Right lobe of liver (tissue), 6 donors: ENCODE measurements at places on chromosomes 5 and 9. TPM values are rescaled to one million over a fixed set of nuclear protein-coding genes. Genes with fewer than 3 reads are reported as not detected.

DNA sequence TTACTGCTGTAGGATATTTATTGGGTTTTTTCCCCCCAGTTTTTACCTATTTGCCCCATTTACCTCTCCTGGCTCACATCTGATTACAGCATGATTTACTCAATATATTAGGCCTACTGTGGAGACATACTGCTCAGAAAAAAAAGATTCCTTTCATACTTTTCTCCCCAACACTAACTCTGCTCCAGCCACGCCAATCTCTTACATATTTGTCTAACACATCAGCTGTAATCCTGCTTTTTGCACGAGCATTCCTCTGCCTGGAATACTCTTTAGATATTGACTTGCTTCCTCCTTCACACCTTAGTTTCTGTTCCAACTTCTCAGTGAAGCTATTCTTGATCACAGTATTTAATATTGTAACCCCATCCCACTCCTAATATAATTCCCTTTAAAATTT, 158.1 kb upstream of the VCAN start:
- H3K27me3 ChIP-seq, result no peaks in the 10 kb centered on the region
- no peak overlapping the region for H3K4me3 ChIP-seq
- no peaks in the 10 kb centered on the region for H3K4me1 ChIP-seq
- no peaks in the 10 kb centered on the region for H3K36me3 ChIP-seq

Gene ALDOB
- 3,061 TPM for total RNA-seq

- H3K36me3 ChIP-seq, result no peaks in the 10 kb centered on the region
- no peaks in the 10 kb centered on the region for H3K27me3 ChIP-seq
- no peak overlapping the region for H3K27ac ChIP-seq
These were observed 386.3 kb downstream of the BNC2 start for GRCh38 chr9:16484180-16484579.

- no peak overlapping the region for H3K27ac ChIP-seq
- H3K36me3 ChIP-seq, result no peaks in the 10 kb centered on the region
- DNase-seq, result no peak
- no peaks in the 10 kb centered on the region for H3K27me3 ChIP-seq
These were observed 190.9 kb downstream of the ICE1 start for GRCh38 chr5:5613261-5613990.

GRCh38 chr5:9545136-9545991, 511 bp downstream of the SEMA5A start:
- H3K4me1 ChIP-seq, result peaks cover 5% of the 10 kb centered on the region
- no peaks in the 10 kb centered on the region for H3K36me3 ChIP-seq
- no peaks in the 10 kb centered on the region for H3K27me3 ChIP-seq
- H3K4me3 ChIP-seq, result peak overlapping the region; percentile 80

DNA sequence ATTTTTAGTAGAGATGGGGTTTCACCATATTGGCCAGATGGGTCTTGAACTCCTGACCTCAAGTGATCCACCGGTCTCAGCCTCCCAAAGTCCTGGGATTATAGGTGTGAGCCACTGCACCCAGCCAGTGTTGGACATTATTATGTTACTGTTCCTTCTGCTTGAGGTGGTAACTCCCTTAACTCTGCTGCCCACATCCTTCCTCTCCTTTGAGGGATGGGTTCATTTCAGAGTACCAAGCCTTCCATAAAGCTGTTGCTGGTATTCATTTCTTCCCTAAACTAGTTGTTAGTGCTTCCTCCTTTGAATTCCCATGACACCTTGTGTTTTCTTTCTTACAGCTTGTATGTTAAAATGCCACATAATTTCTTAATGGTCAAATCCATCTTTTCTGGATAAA, 54.0 kb downstream of the CTNNA1 start:
- H3K36me3 ChIP-seq, result peaks cover under 1% of the 10 kb centered on the region
- H3K27ac ChIP-seq, result no peak overlapping the region
- no peak overlapping the region for H3K4me3 ChIP-seq
- H3K27me3 ChIP-seq, result no peaks in the 10 kb centered on the region
- no peak for DNase-seq
- H3K4me1 ChIP-seq, result no peaks in the 10 kb centered on the region

DNA sequence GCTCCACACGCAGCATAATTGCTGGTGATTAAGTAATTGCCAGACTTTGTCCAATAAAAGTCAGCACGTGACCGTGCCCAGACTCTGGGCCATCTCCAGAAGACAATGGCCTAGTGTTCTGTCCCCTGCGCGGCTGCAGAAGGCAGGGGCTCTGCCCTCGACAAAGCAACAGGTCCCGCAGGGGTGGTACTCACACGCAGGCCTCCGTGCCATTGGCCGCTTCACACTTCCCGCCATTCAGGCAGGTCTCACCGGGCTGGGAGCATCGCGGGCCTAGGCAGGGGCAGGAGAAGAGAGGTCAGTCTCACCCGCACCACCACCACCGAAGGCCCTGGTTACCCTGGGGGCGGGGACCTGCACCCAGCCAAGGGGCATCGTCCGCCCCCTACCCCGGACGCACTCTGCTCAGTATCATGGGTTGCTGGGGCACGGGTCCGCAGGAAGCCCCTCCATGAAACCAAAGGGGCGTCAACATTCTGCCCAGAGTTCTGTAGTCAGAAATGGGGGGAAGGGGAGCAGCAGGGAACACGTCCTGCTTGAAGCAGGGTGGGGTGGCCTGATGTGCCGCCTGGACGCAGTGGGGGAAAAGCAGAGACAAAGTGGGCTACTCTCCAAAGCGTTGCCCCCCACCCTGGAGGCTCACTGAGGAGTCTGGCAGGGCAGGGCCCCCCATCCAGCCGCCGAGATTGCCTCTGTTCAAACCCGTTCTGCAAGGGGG, 1.9 kb downstream of the NOTCH1 start:
- H3K27me3 ChIP-seq, result no peaks in the 10 kb centered on the region
- H3K27ac ChIP-seq, result peak overlapping the region; percentile 88
- no peaks in the 10 kb centered on the region for H3K36me3 ChIP-seq
- DNase-seq, result peak; percentile 77

Gene EFCAB9
- not detected for total RNA-seq

GRCh38 chr9:117656002-117656401, 48.2 kb upstream of the TLR4 start:
- no peaks in the 10 kb centered on the region for H3K36me3 ChIP-seq
- H3K27me3 ChIP-seq, result no peaks in the 10 kb centered on the region
- no peaks in the 10 kb centered on the region for H3K4me1 ChIP-seq
- no peak for DNase-seq
- no peak overlapping the region for H3K27ac ChIP-seq

Gene TLE1
- total RNA-seq, result 62.9 TPM

DNA sequence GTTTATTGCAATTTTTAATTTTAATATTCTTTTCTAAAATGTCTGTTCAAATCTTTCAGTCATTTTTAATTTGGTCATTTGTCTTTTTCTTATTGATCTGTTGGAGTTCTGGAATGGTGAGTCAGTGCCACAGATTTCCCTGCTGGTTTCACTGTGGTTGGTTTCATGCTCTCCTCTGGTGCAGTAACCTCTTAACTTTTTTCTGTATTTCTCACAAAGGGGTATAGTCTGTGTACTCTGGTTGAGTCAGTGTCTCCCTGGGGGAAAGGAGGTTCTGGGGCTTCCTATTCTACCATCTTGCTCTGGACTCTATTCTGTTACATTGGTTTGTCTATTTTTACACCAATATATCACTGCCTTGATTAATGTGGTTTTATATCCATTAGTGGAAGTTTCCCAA, 178.8 kb downstream of the CSNK1G3 start:
- DNase-seq, result no peak
- H3K27me3 ChIP-seq, result no peaks in the 10 kb centered on the region
- no peaks in the 10 kb centered on the region for H3K4me1 ChIP-seq
- no peak overlapping the region for H3K4me3 ChIP-seq

DNA sequence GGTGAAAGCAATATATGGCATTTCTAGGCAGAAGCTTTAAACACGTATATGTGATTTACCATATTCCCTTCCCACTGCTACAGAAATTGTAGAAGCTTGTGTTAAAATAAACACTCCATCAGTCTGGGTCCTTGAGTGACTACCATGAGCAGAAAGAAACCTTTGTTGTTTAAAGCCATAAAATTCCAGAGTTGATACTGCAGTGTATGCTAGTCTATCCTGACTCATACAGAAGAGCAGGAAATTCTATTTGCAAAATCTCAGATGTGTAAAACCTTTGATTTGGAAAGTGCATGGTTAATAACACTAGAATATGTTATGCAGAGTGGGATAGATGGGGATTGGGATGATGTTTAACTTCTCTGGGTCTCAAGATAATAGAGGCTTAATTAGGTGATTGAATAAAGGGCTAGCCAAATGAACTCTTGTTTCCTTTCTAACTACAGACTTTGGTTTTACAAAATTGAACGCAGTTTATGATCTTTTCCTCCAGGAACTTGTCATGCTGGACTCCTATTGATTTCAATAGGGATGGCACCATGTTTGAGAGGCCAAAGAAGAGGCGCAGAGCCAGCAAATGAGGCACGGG, 282.7 kb upstream of the VLDLR start:
- H3K36me3 ChIP-seq, result no peaks in the 10 kb centered on the region
- no peak overlapping the region for H3K27ac ChIP-seq
- no peaks in the 10 kb centered on the region for H3K27me3 ChIP-seq
- DNase-seq, result no peak
- no peak overlapping the region for H3K4me3 ChIP-seq
- no peaks in the 10 kb centered on the region for H3K4me1 ChIP-seq

Gene PFN3
- not detected for total RNA-seq

DNA sequence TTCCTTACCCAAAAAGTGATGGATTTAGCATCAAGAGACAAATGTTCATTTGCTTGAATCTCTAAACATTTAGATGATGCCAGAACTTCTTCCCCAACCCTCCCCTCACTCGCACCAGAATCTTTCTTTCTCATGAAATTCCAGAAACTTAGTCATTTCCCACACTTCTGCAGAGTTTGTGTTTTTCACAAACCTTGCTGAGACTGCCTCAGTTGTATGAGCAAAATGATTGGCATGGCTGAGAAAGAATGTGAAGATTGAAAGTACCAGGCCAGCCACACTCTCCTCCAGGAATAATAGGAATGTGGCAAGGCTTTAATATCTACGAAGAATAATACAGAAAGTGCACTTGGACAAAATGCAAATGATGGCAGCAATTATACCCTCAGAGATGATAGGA, 428.3 kb upstream of the CDH6 start:
- H3K4me3 ChIP-seq, result no peak overlapping the region
- no peaks in the 10 kb centered on the region for H3K36me3 ChIP-seq
- H3K4me1 ChIP-seq, result no peaks in the 10 kb centered on the region
- no peak overlapping the region for H3K27ac ChIP-seq

- H3K27me3 ChIP-seq, result no peaks in the 10 kb centered on the region
- no peaks in the 10 kb centered on the region for H3K36me3 ChIP-seq
- no peak overlapping the region for H3K4me3 ChIP-seq
- no peaks in the 10 kb centered on the region for H3K4me1 ChIP-seq
These were observed 348.8 kb downstream of the CWC27 start for GRCh38 chr5:65117525-65117924.
